ENCODE measurements at places on chromosomes 13 and 19.

GRCh38 chr13:106996867-106997618, 429.1 kb upstream of the ARGLU1 start:
- no peak for DNase-seq

DNA sequence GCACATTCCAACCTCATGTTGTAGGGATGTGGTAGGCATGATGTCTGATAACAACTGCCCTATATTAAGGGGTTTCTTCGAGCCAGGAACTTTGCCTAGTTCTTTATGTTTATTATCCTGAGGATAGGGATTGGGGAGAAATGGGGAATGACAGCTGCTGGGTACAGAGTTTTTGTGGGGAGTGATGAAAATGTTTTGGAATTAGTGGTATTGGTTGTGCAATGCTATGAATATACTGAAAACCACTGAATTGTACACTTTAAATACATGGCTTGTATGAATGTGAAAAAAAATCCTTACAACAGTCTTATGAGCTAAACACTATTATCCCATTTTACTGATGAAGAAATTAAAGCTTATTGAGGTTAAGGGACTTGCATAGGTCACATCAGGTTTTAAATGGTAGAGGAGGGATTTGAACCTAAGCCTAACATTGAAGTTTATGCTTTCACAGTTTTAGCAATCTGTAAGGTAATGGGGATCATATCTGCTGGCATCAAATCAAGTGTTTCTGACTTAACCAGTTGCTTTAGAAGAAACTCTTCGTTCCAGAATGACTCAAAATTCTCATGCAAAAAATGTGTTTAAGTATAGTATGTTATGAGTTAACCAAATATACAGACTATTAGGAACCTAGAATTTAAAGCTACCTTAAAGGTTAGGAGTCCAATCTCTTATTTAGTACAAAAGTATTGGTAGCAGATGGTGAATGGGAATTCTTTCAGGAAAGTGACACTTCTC, 61.4 kb downstream of the ERCC5 start:
- DNase-seq: no peak

GRCh38 chr13:52600666-52601065, 41.6 kb upstream of the HNRNPA1L2 start:
- no peak for DNase-seq

- no peak for DNase-seq
Observed at GRCh38 chr13:73677048-73677601, 457.1 kb downstream of the KLF12 start.

DNA sequence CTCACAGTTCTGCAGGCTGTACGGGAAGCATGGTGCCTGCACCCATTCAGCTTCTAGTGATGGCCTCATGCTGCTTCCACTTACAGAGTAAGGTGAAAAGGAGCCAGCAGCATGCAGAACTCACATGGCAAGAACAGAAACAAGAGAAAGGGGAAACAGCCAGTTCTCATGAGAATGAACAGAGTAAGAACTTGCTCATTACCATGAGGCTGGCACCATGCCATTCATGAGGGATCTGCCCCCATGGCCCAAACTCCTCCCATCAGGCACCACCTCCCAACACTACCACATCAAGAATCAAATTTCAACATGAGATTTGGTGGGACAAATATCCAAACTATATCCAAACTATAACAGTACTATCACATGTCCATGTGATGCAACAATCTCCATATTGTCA, 72.1 kb downstream of the KATNAL1 start:
- DNase-seq: no peak

GRCh38 chr19:29704562-29705558, 10.2 kb downstream of the C19orf12 start:
- no peak for DNase-seq

GRCh38 chr13:114089751-114090400, 42.5 kb downstream of the RASA3 start:
- no peak for DNase-seq

DNA sequence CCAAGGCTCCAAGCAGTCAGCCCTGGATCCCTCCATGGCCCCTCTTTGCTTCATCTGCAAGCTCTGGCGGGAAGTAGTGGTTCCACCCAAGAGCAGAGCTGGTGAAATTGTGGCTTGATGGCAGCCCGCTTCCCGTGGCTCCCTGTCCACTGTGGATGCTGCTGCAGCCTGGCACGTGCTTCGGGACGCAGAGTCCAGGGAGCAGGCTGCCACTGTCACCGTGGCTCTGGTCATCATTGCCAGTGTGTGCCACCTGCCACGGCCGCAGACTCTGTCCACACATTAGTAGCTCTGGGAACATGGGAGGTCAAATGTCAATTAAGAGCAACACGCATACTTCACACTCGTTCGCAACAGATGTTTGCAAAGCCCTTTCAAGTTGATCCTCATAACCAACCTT, 40.8 kb upstream of the RNF17 start:
- no peak for DNase-seq

- DNase-seq: no peak
Observed at GRCh38 chr13:27915301-27916207, 4.2 kb upstream of the PDX1 start.

- no peak for DNase-seq
Observed at GRCh38 chr19:18905513-18906236, 9.7 kb upstream of the CERS1 start.

GRCh38 chr13:112362021-112362420, 14.1 kb upstream of the SPACA7 start:
- no peak for DNase-seq

DNA sequence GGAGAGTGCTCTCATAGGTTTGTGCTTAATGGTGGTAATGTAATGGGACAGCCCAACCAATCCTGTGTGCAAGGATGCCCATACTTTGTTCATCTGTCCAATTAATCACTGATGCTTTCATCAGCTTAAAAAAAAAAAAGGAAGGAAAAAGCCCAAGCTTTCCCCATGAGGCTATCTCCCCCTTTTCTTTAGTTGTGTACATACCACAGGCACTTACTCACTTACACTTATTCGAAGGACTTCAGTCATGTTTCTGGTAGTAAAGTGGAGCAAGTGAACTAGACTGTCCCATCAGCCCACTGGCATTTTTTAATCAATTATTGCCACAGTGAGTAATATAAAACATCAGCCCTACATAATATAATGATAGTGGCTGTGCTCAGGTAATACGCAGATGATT, 183.5 kb upstream of the UFM1 start:
- DNase-seq: no peak

GRCh38 chr13:113901231-113901630, 37.4 kb upstream of the GAS6 start:
- no peak for DNase-seq

DNA sequence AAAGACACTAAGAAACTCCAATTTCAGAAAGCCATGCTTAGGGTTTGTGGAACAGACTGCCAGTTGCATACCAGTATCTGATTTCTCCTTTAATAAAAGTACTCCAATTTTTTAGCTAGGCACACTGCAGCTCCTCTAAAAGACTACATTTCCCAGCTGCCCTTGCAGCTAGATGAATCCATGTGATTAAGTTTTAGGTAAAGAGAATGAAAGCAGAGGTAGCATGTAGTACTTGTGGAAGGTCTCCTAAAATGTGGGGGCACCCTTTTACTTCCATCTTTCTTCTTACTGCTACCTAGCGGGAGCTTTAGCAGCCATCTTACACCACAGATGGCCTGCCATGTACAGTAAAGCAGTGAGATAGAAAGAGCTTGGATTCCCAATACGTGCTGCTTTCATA, 33.0 kb upstream of the TSC22D1 start:
- DNase-seq: no peak

DNA sequence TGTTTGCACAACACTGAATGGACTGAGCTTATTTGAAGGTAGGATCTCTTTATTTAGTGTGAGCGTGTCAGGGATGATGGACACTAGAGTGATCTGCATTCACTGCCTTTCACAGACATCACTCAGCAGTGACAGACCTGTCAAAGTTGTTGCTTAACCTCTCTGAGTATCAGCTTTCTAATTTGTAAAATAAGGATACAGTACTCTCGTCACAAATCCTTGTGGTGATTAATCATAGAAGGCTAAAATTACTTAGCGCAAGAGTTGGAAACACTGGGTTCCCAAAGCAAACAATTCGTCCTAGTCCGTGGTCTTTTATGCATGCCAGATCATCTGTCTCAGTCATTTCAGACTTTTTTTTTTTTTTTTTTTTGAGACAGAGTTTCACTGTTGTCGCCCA, 16.6 kb downstream of the CARD8 start:
- no peak for DNase-seq

- DNase-seq: no peak
Observed at GRCh38 chr13:109625156-109625555, 161.2 kb downstream of the IRS2 start.

- no peak for DNase-seq
Observed at GRCh38 chr19:6039566-6040225, 61.8 kb upstream of the RANBP3 start.

- no peak for DNase-seq
Observed at GRCh38 chr13:48594096-48594815, 59.5 kb upstream of the CYSLTR2 start.

- no peak for DNase-seq
Observed at GRCh38 chr13:55999709-56000108, 1141.0 kb upstream of the PRR20A start.

GRCh38 chr13:60227158-60227557, 63.4 kb upstream of the DIAPH3 start:
- no peak for DNase-seq

- DNase-seq: no peak
Observed at GRCh38 chr19:50178320-50178719, 15.2 kb upstream of the IZUMO2 start.

DNA sequence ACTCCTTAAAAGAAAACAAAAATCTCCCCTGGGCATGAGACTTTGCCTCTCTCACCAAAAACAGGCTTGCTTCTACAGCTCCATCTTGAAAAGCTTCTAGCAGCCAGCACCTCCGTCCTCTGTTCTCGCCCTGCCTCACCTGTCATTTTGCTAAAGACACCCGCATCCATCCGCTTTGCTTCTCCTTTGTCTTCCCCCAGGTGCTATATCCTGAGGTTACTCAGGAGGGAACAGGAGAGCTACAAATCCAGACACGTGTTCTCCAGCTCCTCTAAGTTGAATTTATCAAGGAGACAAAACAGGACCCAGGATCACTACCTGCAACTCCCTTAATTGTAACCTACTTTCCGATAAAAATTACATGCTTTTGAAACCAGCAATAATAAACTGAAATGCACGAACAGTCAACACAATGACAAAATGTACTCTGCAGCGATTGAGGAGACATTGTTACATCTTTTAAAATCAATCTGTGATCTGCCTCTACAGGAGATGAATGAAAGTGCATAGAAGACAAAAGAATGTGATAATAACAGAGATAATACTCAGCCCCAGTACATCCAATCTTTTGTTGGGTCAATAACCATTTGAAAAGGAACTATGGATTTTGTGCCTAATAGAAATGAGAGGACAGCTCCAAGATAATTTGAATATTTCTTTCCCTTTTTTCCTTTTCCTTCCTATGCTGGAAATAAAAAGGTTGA, 221.2 kb downstream of the DCLK1 start:
- DNase-seq: no peak

- DNase-seq: no peak
Observed at GRCh38 chr13:42108217-42108616, 59.8 kb downstream of the DGKH start.

DNA sequence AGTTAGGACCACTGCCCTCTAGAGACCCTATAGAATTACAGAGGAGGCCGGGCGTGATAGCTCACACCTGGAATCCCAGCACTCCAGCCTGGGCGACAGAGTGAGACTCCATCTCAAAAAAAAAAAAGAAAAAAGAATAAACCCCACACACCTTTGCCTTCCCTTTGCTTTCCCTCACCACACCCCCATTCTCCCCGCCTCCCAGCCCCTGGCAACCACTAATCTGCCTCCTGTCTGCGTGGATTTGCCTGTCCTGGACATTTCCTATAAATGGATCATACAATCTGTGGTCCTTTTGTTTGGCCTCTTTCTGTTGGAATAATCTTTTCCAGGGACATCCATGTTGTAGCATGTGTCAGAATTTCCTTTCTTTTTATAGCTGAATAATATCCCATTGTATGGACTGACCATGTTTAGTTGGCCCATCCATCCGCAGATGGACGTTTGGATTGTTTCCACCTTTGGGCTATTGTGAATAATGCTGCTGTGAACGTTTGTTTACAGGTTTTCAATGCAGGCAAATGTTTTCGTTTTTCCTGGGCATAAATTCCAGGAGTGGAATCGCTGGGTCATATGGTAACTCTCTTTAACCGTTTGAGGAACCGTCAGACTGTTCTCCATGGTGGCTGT, 15.3 kb downstream of the NACC1 start:
- no peak for DNase-seq

- DNase-seq: no peak
Observed at GRCh38 chr13:111204438-111205177, 89.5 kb downstream of the ARHGEF7 start.

- no peak for DNase-seq
Observed at GRCh38 chr13:48234566-48235340, 1.7 kb downstream of the ITM2B start.

DNA sequence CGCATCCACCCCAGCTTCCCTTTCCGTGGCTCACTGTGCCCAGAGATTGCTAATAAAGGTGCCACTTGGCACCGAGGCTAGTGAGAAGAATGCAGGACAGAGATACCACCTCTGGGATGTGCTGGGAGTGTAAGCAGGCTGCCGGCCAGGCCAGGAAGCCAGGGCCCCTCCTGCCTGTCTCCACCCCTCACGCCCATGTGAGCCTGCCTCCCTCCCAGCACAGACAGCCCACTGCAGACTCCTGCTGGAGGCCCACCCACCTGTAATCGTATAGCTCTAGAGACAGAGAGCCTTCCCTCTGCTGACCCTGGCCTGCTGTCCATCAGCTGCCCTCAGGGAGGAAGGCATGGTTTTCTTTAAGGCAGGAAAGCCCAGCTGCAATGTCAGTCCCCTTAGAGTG, 13.9 kb downstream of the VSTM2B start:
- DNase-seq: no peak

GRCh38 chr13:44919104-44919804, 70.0 kb downstream of the NUFIP1 start:
- no peak for DNase-seq

GRCh38 chr13:74922963-74923362, 559.0 kb downstream of the TBC1D4 start:
- DNase-seq: no peak

GRCh38 chr13:105343134-105343806, 1192.2 kb downstream of the EFNB2 start:
- DNase-seq: no peak

- no peak for DNase-seq
Observed at GRCh38 chr13:78045916-78046315, 127.3 kb upstream of the EDNRB start.

DNA sequence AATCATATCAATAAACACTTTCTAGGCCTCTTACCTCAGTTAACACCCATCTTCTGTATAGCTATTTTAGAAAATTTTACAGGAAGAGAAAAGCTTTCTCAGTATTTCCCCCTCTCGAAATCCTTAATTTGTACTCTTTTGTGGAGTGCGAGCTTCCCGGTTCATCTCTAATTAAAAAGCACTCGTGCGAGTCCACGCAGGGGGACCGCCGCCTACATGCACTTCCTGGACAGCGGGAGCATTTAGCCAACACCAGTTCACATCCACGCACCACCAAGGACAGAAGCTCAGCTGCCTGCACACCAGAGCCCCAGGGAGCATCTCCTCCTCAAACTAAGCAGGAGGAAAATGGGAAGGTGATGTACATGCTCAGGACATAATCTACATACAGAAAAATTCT, 60.0 kb downstream of the RASA3 start:
- DNase-seq: no peak

- DNase-seq: no peak
Observed at GRCh38 chr19:41903193-41903953, 20.4 kb downstream of the ARHGEF1 start.

- DNase-seq: no peak
Observed at GRCh38 chr13:111401151-111401550, 80.7 kb downstream of the TEX29 start.
